ENCODE measurements at places on chromosomes 5 and 9.
A peak's percentile ranks its signal among the peaks of the same experiment; 100 is the strongest.

GRCh38 chr9:30329431-30329830, 2055.0 kb upstream of the ACO1 start:
- DNase-seq = no peak

DNA sequence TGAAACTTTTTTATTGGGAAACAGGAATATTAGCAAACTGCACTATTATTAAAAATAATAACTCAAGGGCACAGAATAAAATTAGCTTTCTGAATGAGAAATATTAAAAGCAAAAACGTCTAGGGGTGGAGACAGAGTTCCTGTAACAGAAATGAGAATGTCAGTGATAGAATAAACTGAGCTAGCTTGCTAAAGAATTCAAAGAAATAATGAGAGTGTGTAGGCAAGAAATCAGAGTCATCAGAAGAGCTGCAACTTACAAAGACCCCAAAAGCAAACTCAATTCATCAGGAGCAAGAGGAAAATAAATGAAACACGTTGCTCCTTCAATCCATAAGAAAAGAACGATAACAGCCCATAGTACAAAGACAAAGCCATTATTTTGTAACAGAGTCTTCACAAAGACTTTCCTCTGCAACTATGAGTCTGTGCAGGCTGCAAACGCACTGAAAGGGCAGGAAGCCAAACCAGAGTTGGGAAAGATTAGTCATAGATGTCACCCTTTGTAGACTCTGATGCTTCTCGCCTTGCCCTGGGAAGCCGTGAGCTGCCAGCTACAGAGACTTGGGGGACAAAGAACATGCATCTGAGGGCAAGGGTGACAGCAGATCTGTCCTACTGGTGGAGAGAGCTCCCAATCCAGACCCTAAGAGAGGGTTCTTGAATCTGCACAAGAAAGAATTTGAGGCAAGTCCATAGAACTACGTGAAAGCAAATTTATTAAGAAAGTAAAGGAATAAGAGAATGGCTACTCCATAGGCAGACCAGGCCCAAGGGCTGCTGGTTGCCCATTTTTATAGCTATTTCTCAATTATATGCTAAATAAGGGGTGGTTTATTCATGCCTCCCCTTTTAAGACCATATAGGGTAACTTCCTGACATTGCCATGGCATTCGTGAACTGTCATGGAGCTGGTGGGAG, 40.8 kb downstream of the SHC3 start:
- DNase-seq = no peak

GRCh38 chr5:83889971-83890745, 169.5 kb upstream of the HAPLN1 start:
- DNase-seq = no peak

GRCh38 chr9:99107421-99107820, 2.5 kb downstream of the TGFBR1 start:
- no peak for DNase-seq

- peak; percentile 46 for DNase-seq
Observed at GRCh38 chr5:54944364-54944763, 41.0 kb downstream of the ESM1 start.

DNA sequence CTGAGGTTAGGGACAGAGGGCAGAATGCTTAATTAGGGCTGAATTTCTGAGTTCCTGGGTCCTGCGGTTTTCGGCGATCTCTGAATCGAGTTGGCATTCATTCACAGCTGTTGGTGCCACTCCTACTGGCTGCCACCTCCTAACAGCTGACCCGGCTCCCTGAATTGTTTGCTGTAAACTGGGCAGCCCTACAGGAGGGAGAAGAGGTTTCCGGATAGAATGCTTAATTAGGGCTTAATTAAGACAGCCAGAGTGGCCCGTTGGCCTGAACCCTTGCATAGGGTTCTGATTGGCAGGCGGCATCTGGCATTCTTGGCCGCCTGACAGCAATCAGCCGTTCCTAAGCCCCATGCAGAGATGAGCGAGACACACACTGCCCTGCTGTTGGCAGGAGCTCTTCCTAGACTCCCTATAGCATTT, 25.7 kb downstream of the FRMPD1 start:
- peak; percentile 2 for DNase-seq

DNA sequence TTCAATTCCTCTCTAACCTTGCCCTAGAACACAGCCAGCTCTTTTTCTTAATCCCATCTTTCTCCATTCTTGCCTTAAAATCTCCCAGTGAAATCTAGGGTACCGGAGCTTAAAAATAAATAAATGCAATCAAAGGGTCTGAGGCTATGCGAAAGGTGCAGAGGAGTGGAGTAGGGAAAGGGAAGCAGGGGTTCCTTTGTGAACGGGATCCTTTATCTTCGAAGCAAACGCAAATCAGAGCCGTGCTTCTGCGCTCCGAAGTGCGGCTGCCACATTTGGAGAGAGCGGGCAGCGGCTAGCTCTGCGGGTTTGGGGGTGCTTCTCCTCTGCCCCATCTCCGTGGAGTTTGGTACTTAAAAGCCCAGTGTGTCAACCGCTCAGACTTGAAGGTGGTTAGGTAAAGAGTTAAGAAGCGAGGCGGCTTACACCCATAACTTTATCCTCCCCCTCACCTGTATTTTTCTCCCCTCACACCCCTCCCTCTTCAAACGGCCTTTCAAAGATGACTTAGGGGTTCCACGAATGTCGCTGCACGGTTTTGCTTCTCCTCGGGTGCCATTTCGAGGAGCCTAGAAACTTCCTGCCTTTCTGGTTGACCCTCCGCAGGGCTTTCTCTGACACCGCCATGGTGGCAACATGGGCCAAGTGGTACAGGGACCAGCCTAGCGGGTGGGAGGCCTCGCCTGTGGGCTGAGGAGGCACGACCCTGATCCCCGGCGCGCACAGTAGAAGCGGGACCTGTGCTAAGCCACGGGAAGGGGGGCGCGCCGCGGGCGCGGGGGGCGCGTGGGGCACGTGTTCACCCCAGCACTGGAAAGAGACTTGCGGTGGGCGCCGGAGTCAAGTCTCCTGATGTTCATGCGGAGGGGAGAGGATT, 31.7 kb upstream of the NFIB start:
- DNase-seq = no peak

GRCh38 chr5:18220631-18221030, 586.4 kb downstream of the TAF11L14 start:
- DNase-seq = no peak

DNA sequence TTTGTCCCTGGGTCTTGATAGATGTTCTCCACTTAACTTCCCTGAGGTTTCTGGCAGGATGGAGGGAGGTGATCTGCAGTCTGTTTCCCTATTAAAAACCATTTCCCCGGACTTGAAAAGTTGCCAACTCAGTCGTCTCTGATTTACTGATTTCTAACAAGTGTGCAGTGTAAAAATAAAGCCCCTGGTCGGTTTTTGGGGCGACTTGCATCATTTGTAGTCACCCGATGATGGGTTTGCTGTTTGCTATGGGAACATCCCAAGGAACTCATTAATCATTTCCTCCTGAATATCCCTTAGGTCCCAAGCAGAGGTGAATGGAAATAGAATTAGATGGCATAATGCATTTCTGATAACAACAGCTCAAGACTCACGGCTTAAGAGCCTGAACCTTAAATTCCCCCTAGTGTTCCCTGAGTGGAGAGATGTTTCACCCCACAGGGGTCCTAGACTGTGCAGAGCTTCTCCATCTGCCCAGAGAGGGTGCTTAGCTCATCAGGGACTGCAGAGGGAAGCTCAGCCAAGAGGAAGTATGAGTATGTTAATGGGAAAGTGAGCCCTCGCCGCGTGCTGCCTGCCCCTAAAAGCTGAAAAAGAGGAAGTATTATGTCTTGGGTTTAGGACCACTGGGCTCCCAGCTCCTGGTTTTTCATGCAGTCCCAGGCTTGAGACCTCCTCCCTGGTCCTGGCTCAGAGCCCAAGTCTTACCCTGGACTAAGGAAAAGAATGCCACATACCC, 115.1 kb upstream of the DAP start:
- no peak for DNase-seq

GRCh38 chr9:86022687-86023266, 76.6 kb downstream of the GOLM1 start:
- no peak for DNase-seq

DNA sequence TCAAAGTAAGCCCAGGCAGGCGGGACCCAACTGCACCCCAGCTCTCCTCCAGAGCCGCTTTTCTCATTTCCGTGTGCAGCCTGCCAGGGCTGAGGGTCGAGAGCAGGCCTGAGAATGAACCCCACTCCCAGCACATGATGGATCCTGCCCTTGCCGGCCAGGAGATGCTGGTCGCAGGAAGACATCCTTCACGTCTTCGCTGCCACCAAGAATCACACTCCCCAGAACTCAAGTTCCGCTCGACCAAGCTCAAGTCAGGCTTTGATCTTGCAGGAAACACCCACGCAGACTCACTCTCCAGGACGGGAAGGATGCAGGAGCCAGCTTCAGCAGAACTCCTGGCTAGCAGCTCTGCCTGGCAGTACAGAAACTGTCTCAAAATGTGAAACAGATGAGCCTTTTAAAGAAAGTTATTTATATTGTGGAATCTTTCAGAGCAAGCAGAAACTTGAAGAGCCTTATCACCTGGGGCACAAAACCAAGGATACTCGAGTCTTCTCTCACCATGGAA, 102.4 kb downstream of the ROR2 start:
- DNase-seq = no peak

GRCh38 chr5:124580925-124581737, 165.3 kb downstream of the ZNF608 start:
- peak; percentile 15 for DNase-seq

DNA sequence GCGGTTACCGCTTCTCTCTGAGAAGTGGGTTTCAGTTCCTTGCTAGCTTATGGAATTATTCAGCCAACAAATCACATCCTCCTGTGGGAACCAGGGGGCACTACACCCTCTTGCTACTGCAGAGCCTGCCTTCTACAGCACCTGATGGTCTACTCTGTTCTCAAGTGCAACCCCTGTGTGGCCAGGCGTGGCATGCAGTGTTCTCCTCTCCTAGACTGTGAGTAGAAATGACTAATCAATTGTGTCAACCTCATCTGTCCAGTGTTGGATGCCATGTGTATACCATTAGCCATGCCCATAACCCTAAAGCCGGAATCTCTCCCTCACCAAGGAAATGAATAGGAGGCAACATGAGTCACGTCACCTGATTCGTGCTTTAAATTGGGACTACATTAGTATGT, 117.2 kb upstream of the LIFR start:
- DNase-seq = no peak
